ENCODE measurements at places on chromosomes 16 and 17. TPM values are rescaled to one million over a fixed set of nuclear protein-coding genes. Genes with fewer than 3 reads are reported as not detected.

DNA sequence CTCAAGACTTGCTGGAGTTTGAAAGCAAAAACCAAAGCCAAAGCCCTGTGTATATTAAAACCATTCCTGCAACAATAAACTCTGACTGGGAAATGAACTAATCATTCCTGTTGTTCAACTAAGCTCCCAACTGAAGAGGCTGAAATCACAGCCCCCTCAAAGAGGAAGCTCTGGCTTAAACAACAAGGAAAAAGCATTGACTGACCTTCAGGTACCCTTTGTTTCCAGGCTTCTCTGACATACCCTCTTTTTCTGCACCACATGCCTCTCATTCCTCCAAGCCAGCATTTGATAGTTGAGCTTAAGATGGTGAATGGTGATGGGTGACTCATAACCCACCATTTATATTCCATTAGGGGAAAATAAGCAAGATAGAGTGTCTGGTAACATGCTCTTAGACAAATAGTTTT, 470.9 kb upstream of the SOX9 start:
- no peaks in the 10 kb centered on the region for H3K27me3 ChIP-seq
- no peaks in the 10 kb centered on the region for H3K36me3 ChIP-seq
- H3K4me1 ChIP-seq: no peaks in the 10 kb centered on the region
- no peak for DNase-seq

The DNAH9 gene
- 0.98 TPM for total RNA-seq

The PLLP gene
- 360 TPM for total RNA-seq

DNA sequence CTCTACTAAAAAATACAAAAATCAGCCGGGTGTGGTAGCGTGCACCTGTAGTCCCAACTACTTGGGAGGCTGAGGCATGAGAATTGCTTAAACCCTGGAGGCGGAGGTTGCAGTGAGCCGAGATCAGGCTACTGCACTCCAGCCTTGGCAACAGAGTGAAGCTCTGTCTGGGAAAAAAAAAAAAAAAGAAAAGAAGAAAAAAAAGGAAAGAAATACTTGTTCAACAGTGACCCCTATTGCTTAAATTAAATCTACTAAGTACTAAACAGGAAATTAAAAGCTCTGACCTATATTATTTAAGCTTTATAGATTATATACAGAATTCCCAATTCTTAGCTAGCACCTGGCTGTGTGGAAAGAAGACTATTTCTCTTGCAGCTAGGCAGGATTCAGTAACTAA, 48.9 kb downstream of the FBXL20 start:
- DNase-seq: no peak
- no peak overlapping the region for H3K27ac ChIP-seq
- H3K4me3 ChIP-seq: no peak overlapping the region
- no peaks in the 10 kb centered on the region for H3K36me3 ChIP-seq
- no peaks in the 10 kb centered on the region for H3K27me3 ChIP-seq

The KRT36 gene
- not detected for total RNA-seq

GRCh38 chr16:52069866-52070265, 477.1 kb downstream of the TOX3 start:
- no peak overlapping the region for H3K4me3 ChIP-seq
- no peak overlapping the region for H3K27ac ChIP-seq
- no peak for DNase-seq
- H3K4me1 ChIP-seq: no peaks in the 10 kb centered on the region

GRCh38 chr17:55521186-55521585, 9.9 kb upstream of the SMIM36 start:
- H3K27ac ChIP-seq: no peak overlapping the region
- no peaks in the 10 kb centered on the region for H3K36me3 ChIP-seq
- peaks cover under 1% of the 10 kb centered on the region for H3K4me1 ChIP-seq
- H3K4me3 ChIP-seq: no peak overlapping the region
- DNase-seq: no peak

DNA sequence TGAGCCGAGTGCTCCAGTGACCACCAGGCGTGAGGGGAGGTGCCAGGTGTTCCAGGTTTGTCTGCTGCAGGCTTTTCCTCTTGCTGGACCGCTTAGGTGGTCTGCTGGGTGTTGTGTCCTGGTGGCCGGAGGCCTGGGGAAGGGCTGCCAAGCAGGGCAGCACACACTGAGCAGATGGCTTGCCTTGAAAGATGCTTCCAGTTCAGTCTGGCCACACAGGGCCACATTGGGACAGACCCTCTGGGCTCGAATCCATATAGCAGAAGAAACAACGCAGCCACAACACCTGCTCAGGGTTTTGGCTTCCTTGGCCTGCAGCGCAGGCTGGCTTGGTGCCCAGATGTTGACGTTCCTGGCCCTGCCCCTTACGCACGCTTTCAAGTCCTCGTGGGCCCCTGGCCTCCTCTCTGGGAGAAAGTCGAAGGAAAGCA, 24.8 kb downstream of the GINS2 start:
- H3K4me1 ChIP-seq: no peaks in the 10 kb centered on the region
- H3K36me3 ChIP-seq: peaks cover 98% of the 10 kb centered on the region
- no peak for DNase-seq
- H3K27ac ChIP-seq: no peak overlapping the region

The NPW gene
- 3.0 TPM for total RNA-seq

The MYH2 gene
- total RNA-seq: not detected

GRCh38 chr16:23026784-23027362, 122.4 kb downstream of the USP31 start:
- H3K36me3 ChIP-seq: no peaks in the 10 kb centered on the region
- no peak for DNase-seq
- H3K4me3 ChIP-seq: no peak overlapping the region
- H3K4me1 ChIP-seq: no peaks in the 10 kb centered on the region
- H3K27ac ChIP-seq: no peak overlapping the region

The CIBAR2 gene
- total RNA-seq: not detected

DNA sequence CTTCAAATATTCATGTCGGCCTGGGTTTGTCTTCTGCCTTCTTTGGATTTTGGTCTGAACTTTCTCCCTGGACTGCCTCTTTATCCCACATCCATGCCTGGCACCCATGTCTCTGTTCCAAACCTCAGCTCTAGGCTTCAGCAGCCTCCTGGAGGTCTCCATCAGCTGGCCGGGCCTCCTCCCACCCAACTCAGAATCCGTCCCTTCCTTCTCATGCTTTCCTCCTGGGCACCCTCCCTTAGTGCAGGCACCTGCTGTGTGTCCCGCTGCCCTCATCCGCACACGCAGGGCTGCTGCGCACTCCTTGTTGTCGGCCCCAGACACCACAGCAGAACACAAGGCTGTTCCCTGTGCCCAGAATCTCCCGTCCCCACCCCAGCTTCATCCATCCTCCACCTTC, 14.0 kb downstream of the LDHD start:
- no peak overlapping the region for H3K27ac ChIP-seq
- no peaks in the 10 kb centered on the region for H3K27me3 ChIP-seq
- no peaks in the 10 kb centered on the region for H3K36me3 ChIP-seq
- no peak for DNase-seq

The MYH13 gene
- not detected for total RNA-seq

DNA sequence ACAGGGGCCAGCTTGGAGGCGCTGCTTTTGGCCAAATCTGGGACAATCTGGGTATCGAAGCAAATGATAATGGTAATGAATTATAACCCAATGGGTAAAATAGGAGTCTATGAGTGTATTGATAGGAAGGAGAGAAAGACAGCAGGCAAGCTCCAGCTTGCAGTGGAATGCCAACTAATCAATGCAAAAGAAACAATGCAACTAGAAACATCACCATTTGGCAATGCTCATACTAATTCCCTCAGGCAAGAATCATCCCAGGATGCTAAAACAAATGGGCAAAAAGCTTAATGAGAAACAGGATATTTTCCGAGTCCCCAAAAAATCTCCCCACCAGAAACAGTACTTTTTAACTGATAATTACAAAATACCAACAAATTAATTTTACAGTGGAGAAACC, 64.7 kb downstream of the ADCY9 start:
- peaks cover 15% of the 10 kb centered on the region for H3K4me1 ChIP-seq
- H3K36me3 ChIP-seq: no peaks in the 10 kb centered on the region
- H3K27ac ChIP-seq: no peak overlapping the region
- no peak overlapping the region for H3K4me3 ChIP-seq

The ICAM2 gene
- total RNA-seq: 32.2 TPM

DNA sequence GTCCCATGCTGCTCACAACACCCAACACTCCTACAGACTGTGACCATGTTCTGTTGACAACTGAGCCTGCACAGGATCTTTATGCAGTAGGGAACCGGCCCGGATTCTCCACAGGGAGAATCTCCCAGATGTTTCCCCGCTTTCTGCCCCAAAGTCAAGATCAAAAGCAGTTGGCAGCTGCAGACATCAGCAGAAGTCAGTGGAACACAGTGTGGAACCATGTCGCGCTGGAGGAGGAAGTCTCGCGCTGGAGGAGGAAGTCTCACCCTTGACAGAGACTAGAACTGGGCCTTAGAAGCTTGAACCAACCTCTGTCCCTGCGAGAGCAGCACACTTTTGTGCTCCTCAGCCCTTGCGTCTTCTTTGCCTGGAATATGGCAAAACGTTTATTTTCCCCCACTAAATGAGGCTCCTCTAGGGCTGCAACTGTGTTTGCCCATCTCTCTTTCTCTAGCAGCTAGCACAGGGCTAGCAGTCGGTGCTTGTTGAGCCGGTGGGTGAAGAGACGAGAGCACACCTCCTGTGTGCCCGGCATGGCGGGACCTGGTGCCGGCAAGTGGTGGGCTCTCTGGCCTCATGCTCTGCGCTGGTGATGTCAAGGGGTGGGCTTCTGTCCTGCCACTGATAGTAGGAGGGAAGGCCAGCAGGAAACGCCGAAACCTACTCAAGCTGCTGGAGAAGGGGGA, 2.1 kb upstream of the MRC2 start:
- H3K27ac ChIP-seq: no peak overlapping the region
- H3K27me3 ChIP-seq: peaks cover 20% of the 10 kb centered on the region
- H3K36me3 ChIP-seq: no peaks in the 10 kb centered on the region
- no peak for DNase-seq
- no peak overlapping the region for H3K4me3 ChIP-seq

GRCh38 chr17:68821860-68822696, 133.1 kb downstream of the ABCA8 start:
- H3K4me3 ChIP-seq: no peak overlapping the region
- H3K27ac ChIP-seq: no peak overlapping the region
- DNase-seq: no peak
- no peaks in the 10 kb centered on the region for H3K27me3 ChIP-seq
- no peaks in the 10 kb centered on the region for H3K4me1 ChIP-seq

The GRAP gene
- total RNA-seq: 7.1 TPM

All from tibial nerve (tissue), 4 donors.